ENCODE measurements at places on chromosomes 7 and 10.

- no peak for DNase-seq
Observed at GRCh38 chr10:131743190-131744151, 157.3 kb upstream of the PPP2R2D start.

GRCh38 chr7:47938574-47939165 lies 9.6 kb downstream of the PKD1L1 start:
- DNase-seq: no peak

GRCh38 chr7:45435846-45436245 lies 138.3 kb upstream of the ADCY1 start:
- DNase-seq: no peak

DNA sequence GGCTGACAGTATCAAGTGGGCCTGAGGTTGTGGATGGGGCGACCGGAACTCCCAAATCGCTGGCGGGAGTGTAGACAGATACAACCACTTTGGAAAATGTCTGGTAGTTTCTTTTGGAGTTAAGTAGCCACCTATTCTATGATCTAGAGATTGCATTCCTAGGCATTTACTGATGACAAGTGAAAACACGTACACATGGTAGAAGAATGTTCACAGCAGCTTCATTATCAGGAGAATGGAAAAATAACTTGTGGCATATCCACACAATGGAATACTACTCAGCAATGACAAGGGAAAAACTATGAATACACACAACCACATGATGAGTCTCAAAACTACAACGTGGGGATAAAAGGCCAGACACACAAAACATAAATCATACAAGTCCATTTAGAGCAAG lies 146.0 kb downstream of the MYOF start:
- no peak for DNase-seq

DNA sequence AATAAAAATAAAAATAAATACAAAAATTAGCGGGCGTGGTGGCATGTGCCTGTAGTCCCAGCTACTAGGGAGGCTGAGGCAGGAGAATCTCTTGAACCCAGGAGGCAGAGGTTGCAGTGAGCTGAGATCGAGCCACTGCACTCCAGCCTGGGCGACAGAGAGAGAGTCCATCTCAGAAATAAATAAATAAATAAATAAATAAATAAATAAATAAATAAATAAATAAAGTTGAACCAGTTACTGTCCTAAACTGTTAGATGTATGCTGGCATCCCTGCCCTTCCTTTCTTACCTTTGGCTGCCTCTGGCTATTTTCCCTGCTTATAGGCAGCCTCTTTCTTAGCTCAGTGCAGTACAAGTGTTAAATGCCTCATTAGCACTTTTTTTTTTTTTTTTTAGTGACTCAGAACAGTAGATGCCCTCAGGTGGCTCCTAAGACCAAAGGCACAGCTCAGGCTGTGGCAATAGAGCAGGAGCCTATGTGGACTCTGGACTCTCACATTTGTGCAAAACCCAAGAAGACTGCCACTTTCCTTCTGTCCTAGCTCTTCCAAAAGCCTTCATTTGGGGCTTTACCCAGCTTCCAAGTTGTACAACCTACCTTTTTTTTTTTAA lies 30.6 kb upstream of the CABCOCO1 start:
- no peak for DNase-seq

DNA sequence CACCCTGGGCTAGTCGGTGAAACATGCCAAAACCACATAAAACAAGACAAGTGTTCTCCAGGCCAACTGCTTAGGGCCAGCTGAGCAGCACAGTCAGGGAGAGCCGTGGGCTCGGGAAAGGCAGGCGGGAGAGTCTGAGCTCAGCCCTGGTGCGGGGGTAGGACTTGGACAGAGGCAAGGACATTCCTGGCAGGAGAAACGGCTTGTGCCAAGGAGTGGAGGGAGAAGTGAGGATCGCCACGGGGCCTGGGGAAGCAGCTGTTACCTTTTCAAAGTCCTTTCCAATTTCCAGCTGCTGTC lies 4.2 kb downstream of the ELN start:
- DNase-seq: no peak

DNA sequence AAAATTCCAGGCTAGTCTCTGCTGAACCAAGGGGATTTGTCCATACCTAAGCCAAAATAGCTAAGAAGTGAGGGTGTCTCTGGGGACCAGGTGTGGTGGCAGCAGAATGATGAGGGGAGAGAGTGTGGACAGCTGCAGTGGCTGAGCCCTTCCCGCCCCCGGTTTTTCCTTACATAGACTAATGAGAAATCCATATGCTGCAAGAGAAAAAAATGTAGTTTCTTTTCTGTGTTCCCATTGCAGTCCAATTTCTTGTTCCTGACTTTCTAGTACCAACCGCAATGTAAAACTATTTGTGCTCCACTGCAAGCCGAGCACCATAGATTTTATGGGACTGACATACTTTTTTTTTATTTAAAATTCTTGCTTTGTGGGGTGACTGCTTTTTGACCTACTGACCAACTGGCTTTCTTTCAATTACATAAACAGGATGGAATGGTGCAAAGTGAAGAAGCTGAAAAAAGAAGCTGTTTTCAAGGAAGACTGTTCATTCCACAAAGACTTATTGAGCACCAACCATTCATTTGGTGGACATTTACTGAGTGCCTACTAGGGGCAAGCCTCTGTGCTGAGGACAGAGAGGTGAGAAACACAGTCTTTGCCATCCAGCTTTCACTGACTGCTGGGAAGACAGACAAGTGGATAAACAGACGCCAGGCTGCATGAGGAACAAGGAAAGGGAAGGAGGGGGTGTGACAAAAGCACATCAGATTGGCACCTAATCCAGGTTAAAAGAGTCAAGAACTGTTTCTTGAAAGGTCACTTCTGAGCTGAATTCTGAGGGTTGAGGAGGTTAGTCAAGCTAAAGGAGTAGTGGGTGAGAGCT lies 9.8 kb downstream of the CEP41 start:
- DNase-seq: no peak

DNA sequence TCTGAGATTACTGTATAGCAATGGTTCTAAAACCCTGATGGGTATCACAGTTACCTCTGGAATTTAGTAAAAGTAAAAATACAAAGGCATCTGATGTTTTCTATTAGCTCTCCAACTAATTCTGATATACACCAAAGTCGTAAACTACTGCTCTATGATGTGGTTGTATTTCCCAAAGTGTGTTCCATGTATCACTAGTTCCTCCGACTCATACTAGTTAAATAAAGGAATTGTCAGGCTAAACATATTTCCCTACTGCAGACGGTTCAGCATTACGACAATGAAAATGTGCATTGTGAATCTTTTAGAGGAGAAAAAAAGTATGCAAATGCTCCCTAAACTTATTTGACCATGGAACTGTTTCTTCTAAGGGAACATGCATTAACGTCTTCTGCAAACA lies 38.9 kb downstream of the ZNF365 start:
- DNase-seq: no peak

DNA sequence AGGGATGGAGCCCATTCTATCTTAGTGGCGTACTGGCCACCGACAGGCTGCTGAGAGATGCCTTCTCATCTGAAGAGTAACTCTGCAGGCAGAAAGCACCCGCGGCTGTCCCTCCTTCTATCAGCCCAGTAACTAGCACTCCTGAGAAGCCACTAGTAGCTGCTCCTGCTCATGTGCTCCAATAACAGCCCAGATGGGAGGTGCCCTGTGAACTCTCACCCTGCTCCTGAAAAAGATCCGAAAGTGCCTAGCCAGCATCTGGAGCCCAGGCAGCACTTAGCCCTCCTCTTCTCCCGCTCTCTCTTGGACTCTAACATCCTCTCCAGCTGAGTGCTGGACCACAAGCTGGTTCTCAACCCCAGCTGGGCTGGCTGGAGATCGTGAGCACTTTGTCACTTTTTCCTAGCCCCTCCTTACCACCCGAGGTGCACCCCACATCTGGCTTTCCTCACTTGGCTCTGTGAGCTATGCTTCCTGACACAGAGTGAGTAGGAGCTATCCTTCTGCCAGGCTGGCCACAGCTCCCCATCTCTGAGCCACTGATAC lies 239.2 kb downstream of the GRID1 start:
- no peak for DNase-seq

DNA sequence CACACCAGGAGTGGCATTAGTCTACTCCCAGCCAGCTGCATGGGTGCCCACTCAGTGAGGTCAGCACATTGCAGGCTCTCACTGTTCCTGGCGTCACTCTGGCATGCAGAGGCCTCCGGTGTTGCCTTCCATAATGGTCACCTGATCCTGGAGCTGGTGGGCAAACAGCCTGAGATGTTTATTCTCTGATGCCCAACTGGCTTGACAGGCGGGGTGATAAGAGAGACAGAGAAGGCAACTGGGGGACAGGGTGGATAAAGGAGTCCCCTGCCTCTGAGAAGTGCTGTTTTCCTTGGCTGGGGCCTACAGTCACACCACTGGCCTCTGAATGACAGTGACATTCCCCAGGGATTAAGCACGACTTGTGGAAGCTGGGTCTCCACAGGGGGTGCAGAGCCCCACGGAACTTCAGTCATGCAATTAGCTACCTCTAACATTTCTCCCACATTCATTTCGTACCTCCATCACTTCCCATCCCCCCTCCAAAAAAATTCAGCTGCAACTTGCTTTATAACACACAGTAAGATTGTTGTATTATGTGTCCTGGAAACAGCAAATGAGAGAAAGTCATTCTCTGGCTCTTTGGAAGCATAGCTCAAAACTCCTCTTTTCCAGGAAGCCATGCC lies 7.1 kb upstream of the RBM20 start:
- DNase-seq: no peak

- DNase-seq: no peak
Observed at GRCh38 chr10:35508647-35509046, 96.5 kb upstream of the GJD4 start.

- no peak for DNase-seq
Observed at GRCh38 chr10:122060250-122060649, 71.3 kb downstream of the TACC2 start.

- DNase-seq: no peak
Observed at GRCh38 chr7:150613880-150614279, 18.3 kb downstream of the GIMAP6 start.

DNA sequence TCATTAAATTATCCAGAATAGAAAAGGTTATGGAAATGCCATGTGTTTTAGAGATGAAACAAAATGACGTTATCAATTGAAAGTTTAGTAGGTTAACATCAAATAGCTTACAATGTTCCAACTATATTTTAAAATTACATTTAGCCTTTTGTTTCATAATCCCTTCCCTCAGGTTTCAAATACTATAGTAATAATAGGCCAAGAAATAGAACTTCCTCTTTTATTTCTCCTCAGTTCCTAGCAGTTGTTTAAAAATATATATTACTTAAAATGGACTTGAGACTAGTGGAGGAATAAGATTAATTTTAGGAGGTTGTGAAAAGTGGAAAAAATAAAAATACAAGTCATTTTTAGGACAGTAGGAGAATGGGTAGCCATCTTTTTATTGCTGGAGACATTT lies 16.4 kb upstream of the PDSS1 start:
- no peak for DNase-seq

DNA sequence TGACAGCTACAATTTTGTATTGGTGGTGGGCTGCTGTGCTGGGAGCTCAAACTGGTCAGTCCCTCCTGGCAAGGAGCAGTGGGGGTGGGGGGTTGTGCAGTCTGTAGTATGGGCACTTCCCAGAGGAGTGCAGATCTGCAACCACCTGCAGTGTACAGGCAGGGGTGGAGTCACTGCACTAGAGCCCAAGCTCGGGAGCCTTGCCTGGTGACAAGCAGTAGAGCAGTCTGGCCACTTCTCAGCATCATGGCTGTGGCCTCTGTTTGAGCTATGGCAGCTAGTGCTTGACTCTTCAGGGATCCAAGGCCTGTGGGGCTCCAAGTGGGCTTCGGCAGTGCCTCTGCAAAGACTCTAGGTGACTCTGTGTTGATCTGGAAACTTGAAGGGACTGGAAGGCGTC lies 585.1 kb upstream of the GRM3 start:
- no peak for DNase-seq

DNA sequence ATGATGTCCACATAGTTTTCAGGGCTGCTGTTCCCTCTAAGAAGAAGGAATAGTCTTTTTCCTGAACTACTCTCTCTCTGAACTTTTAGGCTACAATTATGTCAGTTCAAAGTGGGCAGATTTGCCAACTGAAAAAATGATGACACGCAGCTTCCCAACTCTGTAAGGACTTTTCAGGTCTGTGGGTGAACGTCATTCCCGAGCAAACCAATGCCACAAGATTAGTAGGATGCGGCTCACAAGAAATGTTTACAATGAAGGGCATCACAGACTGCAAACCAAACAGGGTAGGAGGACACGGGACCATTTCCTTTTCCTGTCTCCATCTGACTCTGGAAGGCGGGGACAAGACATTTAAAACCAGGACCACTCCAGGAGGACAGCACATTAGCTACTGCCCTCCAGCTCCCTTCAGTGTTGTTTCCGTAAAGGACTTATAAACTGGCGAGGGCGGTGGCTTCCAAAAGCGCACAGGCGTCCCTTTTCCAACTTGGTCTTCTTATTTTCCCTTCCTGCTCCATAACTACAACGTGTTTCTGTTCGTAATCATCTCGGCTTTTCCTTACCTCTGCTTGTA lies 539 bp upstream of the MKLN1 start:
- DNase-seq: peak; percentile 5

- DNase-seq: no peak
Observed at GRCh38 chr10:65945061-65945460, 980.8 kb upstream of the LRRTM3 start.

All from activated effector memory CD4-positive, alpha-beta T cell treated with Interleukin-2 at 50 U/mL for 16 hours (primary cell).